ENCODE measurements at places on chromosomes 7 and 10. TPM values are rescaled to one million over a fixed set of nuclear protein-coding genes. Genes with fewer than 3 reads are reported as not detected.

DNA sequence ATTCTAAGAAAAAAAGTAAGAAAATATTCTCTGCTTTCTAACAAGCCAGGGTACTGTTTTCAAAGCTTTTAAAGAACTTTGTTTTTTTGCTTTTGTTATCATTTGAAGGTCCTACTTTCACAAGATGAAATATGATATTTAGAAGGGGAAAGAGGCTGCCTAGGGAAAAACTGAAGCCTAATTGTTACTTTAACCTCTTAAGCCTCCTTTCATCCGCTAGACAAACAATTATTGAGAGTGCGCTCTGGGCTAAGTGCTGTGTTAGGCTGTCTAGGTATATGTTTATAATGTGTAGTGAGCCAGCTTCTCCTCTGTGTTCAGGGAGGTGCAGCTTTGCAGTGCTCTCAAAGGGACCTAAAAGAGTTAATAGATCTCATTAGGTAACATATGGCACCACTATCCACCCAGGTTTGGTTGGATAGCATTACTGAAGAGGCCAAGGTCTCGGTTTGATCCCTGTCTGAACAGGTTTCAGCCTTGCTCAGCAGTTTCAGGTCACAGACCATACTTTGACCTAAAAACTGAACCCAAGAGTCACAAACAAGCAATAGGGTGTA is 17.9 kb downstream of the PDK4 start:
- peak; percentile 79 for DNase-seq

DNA sequence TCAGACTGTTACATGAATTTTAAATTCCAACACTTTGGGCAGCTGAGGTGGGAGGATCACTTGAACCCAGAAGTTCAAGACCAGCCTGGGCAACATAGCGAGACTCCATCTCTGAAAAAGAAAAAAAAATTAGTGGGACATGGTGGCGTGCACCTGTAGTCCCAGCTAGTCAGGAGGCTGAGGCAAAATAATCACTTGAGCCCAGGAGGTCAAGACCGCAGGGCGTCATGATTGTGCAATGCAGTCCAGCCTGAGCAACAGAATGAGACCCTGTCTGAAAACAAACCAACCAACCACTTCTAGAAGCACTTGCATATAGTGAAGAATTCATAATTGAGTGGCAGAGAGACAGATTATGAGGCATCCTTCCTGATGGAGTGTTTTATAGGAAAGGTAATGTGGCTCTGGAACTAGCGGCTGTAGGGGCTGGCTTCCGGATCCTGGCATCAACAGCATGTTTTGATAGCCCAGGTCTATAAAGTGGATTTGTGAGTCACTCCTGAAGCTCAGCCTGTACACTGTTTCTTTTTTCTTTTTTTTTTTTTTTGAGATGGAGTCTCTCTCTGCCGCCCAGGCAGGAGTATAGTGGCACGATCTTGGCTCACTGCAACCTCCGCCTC is 40.3 kb upstream of the RSBN1L start:
- no peak for DNase-seq

DNA sequence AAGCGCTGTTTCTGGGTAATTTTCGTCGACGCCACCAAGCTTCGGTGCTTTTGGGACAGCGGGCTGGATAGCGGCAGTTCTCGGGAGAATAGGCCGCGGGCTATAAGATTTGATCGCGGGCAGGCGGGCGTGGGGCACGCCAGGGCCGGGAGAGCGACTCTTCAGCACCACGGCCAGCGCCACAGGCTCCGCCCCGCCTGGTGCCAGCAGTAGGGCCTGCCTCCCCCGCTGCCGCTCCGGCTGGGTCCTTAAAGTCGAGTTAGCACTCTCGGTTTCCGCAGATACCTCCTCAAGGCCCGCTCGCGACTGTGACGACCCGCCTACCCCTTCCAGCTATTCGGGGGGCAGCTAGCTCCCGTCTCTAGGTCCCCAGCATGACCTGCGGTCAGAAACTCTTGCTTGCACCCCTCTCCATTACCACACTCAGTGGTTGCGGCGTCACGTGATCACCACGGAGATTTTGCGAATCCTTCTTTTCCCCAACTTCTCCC is 9.4 kb downstream of the NXPH1 start:
- DNase-seq = no peak

DNA sequence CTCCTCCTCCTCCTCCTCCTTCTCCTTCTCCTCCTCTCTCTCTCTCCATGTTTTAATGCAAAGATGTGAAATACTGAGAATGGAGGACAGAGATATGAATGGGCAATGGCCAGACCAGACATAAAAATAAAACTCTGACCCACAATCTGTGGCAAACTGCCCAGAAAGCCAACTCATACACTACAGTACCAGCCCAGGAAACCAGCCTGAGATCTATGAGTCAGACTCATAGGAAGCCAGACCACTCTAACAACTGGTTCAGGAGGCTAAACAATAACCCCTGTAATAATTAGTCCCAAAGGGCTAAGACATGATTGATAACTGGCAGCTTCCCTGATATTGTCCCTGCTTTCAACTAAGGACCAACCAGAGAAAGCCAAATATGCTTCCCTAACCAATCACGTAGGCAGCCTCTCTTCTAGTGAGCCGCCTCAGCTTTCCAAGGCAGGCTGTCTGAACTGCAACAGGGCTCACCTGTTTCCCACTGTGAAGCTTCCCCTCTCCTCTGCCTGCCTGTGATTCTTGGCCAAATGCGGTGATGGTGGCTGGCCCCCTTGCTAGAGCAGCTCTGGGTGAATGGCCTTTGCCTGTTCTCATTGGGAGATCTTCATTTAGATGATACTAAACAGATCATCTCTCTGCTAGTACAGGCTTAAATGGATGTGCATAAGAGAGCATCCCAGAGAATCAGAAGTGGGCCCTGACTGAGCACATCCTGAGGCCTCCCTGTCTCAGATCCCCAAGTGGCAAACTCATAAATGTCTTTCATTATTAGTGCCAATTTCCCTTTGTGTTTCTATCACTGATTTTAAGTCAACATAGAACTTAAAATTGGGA is 817.6 kb downstream of the TNS3 start:
- no peak for DNase-seq

PODXL gene
- 2.7 TPM for total RNA-seq

Data from left lobe of liver (tissue), 2 donors.